Bone marrow (tissue), 2 donors: ENCODE measurements at places on chromosomes 6 and 20.

DNA sequence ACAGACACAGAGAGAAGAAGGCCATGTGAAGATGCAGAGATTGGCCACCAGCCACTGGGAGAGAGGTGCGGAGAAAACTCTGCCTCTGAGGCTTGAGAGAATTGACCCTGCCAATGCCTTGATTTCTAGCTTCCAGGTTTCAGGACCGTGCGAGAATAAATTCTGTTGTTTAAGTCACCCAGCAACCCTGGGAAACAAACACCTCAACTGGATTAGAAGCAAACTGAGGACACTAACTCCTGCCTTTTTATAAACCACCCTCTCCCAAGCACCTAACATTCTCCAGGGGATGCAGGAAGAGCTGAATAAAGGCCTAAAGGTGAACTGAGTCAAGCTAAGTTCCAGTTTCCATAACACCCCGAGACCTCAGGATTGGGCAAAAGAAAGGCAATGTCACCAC lies 136.1 kb downstream of the ANKRD60 start:
- no peak for DNase-seq

DNA sequence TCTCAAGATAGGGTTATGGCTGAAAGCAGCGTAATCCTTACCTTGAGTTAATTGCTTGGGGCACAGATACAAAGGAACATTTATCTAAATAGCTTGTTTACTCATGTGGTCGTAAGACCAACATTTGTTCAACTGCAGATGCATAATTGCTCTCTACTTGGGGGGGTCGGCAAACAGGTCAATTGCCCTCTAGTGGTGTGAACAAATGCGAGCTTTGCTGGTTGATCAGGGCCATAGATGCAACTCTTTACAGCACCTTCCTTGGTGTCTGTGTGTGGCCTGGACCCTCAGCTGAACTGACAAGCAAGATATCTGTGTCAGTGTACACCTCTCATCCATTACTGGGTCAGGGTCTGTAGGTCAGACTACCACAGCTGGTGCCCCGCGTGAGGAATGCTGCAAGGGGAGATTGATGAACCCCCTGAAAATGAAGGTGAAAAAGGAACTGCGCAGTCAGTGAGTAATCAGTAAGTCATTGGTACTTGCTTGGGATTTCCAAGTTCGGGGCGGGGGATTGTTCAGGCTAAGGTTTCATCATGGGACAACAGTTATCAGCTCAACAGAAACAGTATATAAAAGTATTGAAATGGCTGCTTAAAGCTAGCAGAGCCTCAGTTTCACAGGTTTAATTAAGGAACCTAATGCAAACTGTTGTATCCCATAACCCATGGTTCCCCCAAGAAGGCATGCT lies 24.0 kb downstream of the HLA-DPA1 start:
- DNase-seq = no peak

DNA sequence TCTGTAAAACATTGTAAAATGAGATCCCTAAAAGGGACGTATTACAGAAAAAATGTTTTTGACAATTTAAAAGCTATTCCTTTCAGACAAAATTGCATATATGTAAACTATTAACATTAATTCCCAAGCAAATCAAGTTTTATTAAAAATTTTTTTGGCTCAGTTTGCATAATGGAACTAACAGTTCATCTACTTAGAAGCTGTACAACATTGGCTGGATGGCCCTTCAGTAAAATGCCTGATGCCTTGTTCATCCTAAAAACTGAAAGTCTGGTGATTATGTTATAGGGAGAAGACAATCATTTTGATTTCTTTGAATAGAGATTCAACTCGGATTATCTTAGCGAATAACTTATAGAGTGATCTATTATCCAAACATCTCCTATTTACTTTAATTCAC lies 52.8 kb downstream of the ADGRG6 start:
- no peak for DNase-seq

GRCh38 chr20:48697845-48698491 lies 129.8 kb downstream of the PREX1 start:
- DNase-seq = no peak

DNA sequence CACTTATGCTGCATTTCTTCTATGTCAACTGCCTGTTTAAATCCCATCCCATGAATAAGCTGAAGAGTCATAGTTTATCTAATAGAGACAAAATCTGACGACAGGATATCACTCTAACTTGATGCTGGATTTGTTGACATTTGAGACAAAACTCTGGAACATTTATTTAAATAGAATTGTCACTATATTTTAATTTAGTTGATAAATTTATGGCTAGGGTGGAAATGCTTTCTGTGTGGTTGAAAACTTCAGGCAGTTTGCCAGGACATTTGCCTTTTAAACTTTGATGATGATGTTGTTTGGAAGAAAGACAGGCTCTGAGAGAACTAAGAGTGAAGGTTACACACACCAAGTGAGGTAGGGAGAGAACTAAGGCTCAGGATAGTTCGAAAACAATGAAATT lies 68.1 kb downstream of the GJA1 start:
- DNase-seq = no peak

GRCh38 chr6:45645302-45645701 lies 267.6 kb upstream of the SUPT3H start:
- DNase-seq = no peak

GRCh38 chr20:1266167-1266973 lies at the start of gene SNPH:
Gene SNPH (plus strand): TSS chr20:1266294. CDS start chr20:1296240, 29,946 bp downstream.
- no peak for DNase-seq

DNA sequence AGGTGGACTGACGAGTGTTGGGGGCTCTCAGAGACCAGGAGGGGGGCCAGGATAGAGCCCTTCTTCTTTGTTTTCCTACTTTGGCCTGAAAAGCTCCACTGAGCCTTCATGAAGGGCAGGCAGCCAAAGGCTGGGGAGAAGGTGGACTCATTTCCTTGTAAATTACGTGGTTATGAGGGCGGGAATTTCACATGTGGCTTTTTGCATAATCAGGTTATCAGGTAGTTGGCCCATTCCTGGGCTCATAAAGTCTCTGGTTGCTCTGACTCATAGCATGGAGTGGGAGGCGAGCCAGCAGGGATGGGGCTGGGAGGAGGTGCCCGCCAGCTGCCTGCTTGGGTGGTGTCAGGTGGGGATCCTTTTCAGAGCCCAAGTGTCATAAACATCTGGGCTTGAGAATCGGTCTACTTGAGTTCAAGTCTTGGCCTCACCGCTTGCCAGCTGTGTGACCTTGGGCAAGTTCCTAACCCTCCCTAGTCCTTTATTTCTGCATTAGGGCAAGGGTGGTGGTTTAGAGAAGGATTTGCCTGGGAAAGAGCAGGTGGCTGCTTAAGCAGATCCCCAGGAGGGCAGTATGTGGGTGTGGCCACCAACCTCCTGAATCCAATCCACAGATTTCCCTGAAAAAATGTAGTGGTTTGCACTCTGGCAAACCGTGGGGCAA lies 26.5 kb upstream of the RNF24 start:
- DNase-seq = no peak

DNA sequence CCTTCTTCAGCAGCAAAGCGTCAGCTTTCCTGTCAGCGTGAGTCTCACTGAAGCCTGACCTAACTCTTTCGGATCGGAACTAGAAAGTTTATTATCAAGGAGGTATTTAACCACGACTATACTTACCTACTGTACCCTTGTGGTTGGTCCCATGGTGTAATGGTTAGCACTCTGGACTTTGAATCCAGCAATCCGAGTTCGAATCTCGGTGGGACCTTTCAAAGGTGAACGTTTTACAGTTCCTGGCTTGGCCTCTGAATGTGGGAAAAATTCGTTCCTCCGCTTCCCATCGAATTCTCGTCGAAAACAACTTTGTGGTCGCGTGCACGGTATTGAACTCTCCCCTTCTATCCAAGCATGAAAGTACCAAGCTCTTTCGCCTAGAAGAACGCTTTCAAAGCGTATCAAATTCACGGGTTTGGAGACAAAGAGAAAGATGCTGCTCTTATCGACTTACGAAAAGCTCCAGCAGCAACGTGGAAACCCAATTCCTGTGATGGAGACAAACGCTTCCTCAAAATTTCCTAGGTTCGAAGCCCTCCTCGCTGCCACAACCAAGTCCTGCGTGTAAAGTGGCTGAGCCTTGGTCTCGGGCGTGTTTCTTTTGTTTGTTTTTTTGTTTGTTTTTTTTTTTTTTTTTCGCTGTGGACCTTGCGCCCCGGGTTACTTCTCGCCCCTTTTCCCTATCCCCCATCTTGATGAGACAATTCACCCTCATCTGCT lies 63.7 kb downstream of the GPX5 start:
- no peak for DNase-seq

- no peak for DNase-seq
Measured at GRCh38 chr20:43750774-43751166, 24.0 kb upstream of the GTSF1L start.

- no peak for DNase-seq
Measured at GRCh38 chr6:43222418-43223059, 6.7 kb downstream of the DNPH1 start.

DNA sequence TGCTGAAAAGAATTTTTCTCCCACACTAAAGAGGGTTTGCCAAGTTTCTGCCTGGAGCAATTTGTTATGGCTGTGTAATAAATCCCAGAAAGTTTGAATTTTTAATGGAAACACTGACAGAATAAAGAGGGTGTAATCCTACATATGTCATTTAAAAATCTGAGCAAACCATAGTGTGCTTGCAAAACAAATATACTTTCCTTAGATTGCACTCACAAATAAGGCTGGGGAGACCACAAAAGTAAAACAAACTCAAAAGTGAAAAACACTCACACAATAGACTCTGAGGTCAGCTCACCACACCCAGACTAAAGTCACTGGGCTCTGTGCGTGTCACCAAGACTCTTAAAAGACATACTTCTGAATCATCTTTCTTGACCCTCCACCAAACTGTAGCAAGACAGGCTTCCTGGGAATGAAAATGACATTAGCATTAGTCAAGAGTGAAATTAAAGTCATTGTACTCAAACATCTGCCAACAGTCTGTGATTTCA lies 4.8 kb upstream of the ATXN1 start:
- DNase-seq = no peak

DNA sequence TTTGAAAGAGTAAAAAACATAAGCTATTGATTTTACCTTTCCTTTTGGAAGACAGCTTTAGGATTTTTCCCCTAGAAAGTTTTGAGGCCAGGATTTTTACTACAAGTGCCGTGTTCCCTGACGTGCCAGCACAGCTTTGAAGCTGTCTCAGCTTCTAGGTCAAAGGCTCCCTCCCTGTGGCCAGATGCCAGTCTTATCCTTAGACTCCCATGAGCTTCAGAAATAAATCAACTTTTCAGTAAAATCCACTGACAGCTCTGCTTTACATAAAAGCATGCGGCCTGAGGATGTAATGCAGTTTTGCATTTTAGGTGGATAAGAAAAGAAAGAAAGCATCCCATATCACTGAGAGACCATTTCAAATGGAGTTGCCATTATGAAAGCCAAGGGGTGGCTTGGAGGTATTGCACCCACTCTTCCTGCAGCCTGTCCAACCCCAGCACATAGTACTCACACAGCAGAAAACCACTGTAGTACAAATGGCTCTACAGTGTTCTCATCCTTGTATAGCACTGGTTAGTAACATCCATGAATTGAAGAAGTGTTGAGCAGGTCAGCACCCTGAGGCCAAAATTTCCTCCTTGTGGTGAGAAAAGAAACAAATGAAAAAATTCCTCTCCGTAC lies 15.2 kb upstream of the ATXN1 start:
- no peak for DNase-seq

GRCh38 chr20:46913329-46914044 lies 18.8 kb downstream of the EYA2 start:
- no peak for DNase-seq

- no peak for DNase-seq
Measured at GRCh38 chr6:14811775-14812428, 434.0 kb upstream of the JARID2 start.

GRCh38 chr6:110822249-110822648 lies 7.0 kb upstream of the CDK19 start:
- DNase-seq = no peak

GRCh38 chr6:42249279-42249678 lies 31.6 kb upstream of the MRPS10 start:
- DNase-seq = no peak

DNA sequence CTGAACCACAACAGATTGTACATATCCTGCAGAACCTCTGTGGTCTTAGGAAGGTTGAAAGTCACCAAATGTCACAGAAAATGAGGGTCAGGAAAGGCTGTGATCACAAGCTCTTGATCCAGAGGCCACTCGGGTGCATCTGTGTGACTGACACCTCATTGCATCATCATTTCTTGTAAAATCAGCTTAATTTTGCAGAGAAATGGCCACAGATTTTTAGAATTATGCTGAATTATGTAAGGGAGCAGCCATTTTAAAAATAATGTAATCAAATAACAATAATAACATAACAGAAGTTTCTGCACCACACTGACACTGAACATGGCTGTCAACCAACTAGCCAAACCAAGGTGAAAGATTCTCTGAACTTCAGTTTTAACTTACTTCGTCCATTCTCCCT lies 32.5 kb upstream of the PRND start:
- no peak for DNase-seq

DNA sequence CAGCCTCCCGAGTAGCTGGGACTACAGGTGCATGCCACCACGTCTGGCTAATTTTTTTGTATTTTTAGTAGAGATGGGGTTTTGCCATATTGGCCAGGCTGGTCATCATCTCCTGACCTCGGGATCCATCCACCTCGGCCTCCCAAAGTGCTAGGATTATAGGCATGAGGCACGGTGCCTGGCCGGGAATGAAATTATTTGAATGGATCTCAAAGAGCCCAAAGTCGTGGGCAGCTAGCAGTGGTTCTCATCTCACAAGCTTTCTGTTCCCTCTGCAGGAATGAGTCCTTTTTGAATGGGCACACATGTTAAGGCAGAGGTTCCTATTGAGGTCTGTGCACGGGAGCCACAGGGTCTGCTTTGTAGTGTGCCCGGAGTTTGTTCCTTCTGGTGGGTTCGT lies 34.9 kb downstream of the PPP1R3G start:
- DNase-seq = no peak
